ENCODE measurements at places on chromosomes 4 and X.

DNA sequence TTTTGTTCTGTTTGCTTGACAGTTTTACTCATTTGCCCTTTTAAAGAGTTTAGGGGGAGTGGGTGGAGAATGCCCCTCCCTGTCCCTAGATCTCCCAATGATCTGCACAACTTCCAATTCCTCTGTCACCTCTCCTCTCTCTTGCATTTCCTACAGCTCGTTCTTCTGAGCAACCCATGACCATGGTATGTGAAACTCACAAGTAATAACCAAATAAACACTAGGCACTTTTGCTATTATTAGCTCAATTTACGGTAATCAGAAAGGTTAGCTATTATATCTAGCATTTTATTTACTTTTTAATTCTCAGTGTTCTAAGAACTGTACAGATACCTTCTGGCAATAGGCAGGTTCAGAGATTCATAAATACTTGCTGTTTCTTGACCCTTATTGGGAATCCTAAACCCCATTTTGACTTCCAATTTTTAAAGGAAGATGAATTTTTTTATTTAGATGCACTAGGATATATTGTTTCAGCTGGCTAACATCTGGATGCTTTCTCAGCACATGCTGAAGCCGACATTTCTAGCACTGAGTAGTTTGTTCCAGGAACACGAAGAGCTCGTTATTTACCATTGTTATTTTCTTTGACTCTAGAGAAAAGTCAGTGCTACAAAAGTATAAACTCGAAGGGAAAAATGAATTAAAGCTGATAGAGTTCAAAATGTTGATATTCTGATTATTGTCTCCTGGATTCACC is 194.7 kb upstream of the TLL1 start:
- no peak for DNase-seq

DNA sequence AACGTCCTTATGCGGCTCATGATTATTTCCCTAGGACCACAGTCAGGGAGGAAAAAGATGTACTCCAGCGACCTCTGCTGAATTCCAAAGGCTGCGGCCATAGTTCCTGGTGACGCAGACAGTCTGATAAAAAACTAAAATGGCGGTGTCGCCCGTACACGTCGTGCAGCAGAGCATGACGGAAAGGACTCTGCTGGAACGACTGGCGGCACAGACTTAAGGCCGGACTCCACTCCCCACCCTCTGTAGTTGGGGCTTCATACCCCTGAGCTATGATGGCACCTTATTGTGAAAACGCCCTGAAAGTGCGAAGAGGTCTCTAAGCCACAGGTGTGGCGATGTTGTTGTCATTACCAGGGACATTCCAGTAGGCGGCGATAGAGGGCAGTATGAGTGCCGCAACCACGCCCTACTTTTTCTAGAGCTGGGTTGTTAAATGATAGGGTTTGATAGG is 90.0 kb upstream of the EDA2R start:
- no peak for DNase-seq

GRCh38 chrX:1094566-1095333 is 117.7 kb downstream of the CRLF2 start:
- DNase-seq = no peak

- no peak for DNase-seq
Measured at GRCh38 chr4:16864199-16864598, 34.2 kb downstream of the LDB2 start.

DNA sequence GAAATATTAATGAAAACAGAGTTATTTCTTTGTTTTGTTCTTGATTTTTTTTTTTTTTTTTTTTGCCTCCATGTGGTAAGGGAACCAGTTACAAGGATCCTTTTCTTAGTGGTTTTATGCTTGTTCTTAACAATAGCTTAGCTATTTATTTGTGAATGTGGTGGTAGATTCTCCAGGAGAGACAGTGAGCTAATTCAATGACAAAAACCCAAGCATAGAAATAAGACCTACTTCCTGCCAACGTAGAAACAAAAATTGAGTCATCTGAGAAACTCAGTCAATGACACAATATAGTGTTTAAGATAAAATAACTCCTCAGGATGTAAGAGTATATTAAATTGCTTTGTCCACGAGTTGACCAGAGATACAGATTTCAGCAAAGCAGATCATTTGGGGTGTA is 863.8 kb upstream of the PABPC4L start:
- DNase-seq = no peak

- no peak for DNase-seq
Measured at GRCh38 chr4:184802697-184803015, 23.1 kb downstream of the ACSL1 start.

GRCh38 chr4:81211956-81212355 is 3.1 kb downstream of the PRKG2 start:
- no peak for DNase-seq

DNA sequence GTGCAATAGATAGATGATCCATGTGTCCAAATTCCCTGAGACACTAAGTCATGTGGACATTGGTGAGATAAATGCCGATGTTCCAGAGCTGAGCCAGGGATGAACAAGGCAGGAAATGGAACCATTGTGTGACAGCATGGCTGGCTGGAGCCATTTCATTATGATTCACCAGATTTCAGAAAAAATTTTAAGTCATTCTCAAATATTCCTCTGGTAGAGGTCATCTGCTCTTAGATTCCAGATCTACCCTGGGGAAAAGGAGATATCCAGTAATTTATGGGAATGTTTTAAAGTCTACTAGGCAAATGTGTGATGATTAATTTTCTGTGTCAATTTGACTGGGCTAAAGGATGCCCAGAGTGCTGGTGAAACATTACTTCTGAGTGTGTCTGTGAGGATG is 287.3 kb downstream of the STK32B start:
- no peak for DNase-seq

DNA sequence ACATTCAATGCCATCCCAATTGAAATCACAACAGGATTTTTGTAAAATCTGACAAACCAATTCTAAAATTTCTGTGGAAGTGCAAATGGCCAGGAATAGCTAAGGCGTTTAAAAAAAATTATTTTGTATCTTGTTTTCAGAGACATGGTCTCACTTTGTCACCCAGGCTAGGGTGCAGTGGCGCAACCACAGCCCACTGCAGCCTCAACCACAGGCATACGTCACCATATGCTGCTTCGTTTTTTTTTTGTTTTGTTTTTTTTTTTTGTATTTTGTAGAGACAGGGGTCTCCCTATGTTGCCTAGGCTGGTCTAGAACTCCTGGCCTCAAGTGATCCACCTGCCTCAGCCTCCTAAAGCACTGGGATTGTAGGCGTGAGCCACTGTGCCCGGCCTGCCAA is 24.5 kb downstream of the ZNF41 start:
- DNase-seq = no peak

DNA sequence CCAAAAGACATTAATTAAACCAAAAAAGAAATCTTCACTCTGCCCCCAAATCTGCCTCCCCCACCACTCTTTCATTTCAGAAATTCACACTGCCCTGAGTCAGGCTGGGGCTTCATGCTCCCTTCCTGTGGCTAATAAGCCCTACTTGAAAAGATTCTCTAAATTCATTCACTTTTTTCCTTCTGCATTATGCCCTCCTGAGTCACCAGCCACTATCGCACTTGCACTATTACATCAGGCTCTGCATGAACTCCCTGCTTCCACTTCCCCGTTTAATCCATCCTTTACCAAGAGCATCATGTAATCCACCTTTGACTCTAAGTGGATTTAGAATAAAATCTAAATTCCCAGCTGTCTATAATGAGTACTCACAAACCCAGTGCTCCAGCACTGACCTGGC is 295.4 kb upstream of the KLF3 start:
- no peak for DNase-seq

DNA sequence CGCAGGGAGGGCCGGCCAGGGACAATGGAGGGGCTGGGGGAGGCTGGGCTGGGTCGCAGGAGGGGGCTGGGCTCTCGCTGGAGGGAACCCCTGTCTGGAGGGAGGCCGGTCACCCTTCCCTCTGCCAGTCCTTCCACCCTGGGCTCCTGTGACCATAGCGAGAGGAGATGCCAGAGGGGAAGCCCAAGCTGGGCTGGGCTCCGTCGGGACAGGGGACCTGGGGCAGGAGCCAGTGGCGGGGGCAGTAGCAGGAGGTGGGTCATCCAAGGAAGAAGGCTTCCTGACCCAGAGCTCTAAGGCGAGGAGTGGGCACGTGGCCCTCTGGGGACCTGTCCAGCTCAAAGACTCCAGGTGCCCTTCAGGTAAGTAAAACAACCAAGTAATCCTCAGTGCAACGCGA is 16.9 kb downstream of the CTAG1B start:
- DNase-seq = no peak

- DNase-seq = no peak
Measured at GRCh38 chrX:37644381-37645305, 40.9 kb upstream of the XK start.

DNA sequence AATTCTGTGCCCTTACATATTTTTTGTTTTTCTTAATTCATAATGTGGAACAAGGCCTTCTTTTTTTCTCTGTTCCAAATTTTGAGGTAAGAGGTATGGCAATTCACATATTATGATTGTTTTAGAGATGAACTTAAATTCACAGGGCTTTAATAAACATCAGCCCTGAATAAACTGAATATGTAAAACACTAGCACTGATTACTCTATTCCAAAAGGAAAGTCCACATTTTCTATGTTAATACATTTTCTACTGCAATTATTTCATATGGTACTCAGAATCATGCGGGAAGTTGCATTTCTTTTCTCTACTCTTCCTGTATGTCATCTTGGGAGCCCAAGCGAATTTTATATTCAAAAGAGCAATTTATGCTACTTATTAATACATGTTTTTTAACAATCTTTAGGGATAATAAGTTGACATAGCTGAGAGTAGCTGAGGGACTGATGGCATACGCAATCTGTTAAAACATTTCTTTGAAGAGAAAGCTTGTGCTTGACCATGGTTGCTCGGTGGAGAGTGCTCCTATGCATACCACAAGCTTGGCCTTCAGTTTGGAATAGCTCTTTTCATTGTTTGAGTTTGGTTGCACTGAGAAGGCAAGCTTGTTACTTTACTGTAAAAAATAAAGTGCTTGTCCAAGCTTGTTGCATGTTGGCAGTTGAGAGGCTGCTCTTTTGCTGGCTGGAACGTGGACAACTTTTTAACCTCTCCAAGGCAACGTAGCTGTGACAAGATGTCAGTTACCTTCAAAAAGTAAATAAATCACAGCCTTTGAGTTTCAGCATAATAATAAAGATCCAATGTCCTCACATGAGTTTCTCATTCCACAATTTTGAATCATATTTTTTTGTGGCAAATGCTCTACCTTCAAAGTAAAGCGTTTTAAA is 196.3 kb upstream of the SPRY1 start:
- no peak for DNase-seq

DNA sequence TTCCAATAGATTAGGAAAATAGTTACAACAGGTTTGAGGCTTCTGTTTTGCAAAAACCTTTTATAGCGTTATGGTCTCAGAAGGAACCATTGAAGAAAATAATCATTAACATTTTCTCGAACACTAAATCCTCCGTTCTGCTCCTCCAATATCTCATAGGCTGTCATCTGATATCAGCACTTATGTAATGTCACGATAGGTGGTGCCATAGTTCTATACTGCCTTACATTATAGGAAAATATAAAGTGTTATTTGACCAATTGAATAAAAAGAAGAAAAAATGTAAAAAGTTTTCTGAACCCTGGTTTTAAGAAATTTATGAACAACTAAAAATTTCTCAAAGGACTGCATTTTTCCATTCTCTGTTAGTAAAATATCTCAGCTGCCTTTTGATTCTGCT is 291.4 kb downstream of the RPA4 start:
- DNase-seq = no peak

- no peak for DNase-seq
Measured at GRCh38 chr4:121989715-121990114, 37.9 kb upstream of the TRPC3 start.

DNA sequence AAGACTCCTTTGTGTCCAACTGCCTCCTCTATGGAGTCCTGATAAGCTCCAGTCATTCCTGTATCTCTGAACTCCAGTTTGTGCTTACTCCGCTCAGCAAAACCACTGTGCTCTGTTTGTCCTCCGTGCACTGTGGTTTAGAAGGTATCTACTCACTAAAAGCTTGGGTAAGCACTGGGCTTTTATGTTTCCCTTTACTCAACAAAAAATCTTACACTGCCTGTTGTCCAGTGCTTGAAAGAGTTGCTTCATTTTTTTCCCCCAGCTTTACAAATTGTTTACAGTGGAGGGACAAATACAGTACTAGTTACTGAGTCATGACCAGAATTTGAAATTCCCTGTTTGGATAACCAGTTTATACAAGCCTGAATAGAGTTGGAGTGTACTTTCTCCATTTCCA is 545.3 kb upstream of the FAT1 start:
- DNase-seq = no peak

DNA sequence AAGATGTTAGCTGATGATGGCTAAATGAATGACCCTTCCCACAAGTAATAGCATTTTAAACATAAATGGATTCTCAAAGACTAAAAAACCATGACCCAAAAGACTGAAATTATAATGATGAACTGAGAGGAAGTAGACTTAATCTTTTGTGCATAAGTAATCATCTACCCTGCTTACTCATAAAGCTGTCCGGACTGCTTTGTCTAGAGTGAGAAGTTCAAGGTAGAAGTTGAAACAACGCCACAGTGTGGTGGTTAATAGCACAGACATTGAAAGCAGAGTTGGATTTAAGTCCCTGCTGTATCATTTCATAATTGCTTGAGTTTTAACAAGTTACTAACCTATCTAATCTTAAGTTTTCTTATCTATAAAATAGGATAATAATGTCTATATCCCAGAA is 346.6 kb downstream of the CENPC start:
- DNase-seq = no peak

DNA sequence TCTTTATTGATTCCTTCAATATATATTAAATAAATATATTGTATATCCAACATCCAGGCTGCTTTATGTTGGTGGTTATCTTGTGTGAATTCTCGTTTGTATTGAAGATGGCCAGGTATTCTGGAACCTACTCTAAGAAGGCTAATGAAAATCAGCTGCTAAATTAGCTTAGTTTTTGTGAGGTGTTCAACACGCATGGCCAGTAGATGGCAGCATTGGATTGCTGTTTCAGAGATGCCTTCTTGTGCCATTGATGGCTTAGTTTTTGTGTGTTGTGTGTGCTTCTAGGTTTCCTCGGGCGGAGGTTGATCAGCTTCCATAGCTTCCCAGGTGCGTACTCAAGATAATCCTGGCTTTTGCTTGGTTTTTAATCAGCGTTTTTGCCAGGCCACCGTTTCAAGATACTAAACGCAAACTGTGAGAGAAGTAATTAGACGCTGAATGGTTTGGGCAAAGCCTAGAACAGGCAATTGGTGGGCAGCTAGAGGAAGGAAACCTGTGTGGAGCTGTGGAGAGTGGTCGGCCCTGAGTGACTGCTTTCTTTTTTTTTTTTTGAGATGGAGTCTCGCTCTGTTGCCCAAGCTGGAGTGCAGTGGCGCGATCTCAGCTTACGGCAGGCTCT is 15.1 kb downstream of the NOCT start:
- DNase-seq = peak; percentile 11

GRCh38 chrX:130769835-130770234 is 133.2 kb downstream of the ENOX2 start:
- no peak for DNase-seq

GRCh38 chr4:37388681-37389365 is 144.3 kb downstream of the NWD2 start:
- DNase-seq = no peak
